ENCODE measurements at places on chromosomes 13 and 19. TPM values are rescaled to one million over a fixed set of nuclear protein-coding genes. Genes with fewer than 3 reads are reported as not detected.
A peak's percentile ranks its signal among the peaks of the same experiment; 100 is the strongest.

URAD gene
- not detected for total RNA-seq

NUDT19 gene
- total RNA-seq, result 25.3 TPM

LYPD3 gene
- total RNA-seq, result 4.1 TPM

ONECUT3 gene
- total RNA-seq, result not detected

ZNF541 gene
- not detected for total RNA-seq

C19orf12 gene
- total RNA-seq, result 41.6 TPM

B3GNT8 gene
- 0.37 TPM for total RNA-seq

THOP1 gene
- 200 TPM for total RNA-seq

PCDH9 gene
- total RNA-seq, result 0.09 TPM

CUL4A gene
- 92.5 TPM for total RNA-seq

FFAR1 gene
- 0.14 TPM for total RNA-seq

SPRED3 gene
- 3.0 TPM for total RNA-seq

KLK11 gene
- not detected for total RNA-seq

GRCh38 chr19:10752237-10752912, 34.5 kb downstream of the DNM2 start:
- no peak for DNase-seq

DNA sequence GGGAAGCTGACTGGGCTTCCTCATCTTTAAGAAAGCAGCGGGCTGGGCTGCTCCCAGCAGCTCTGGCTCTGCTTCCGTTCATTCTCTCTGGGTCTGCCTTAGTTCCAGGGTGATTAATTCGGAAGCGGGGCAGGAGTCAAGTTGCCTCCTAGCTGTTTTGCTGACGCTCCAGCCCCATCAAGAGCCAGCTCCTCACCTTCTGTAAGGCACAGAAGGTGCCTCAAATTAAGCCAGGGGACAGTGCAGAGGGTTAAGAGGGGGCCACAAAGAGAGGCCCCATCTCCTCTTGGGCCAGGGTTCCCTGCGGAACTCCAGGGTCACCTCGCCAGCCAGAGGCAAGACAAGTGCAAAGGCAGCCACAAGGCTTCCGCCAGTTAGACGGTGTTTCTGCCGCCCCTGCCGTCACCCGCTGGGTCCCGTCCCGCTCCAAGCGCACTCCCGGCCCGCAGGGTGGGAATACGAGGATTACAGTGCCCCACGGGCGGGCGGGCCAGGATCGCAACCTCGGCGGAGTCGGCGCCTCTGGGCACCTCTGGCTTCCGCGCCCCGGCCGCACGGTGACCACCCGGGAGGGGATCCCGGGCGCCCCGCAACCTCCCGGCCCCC, 508 bp downstream of the SLC15A1 start:
- DNase-seq, result no peak

DNA sequence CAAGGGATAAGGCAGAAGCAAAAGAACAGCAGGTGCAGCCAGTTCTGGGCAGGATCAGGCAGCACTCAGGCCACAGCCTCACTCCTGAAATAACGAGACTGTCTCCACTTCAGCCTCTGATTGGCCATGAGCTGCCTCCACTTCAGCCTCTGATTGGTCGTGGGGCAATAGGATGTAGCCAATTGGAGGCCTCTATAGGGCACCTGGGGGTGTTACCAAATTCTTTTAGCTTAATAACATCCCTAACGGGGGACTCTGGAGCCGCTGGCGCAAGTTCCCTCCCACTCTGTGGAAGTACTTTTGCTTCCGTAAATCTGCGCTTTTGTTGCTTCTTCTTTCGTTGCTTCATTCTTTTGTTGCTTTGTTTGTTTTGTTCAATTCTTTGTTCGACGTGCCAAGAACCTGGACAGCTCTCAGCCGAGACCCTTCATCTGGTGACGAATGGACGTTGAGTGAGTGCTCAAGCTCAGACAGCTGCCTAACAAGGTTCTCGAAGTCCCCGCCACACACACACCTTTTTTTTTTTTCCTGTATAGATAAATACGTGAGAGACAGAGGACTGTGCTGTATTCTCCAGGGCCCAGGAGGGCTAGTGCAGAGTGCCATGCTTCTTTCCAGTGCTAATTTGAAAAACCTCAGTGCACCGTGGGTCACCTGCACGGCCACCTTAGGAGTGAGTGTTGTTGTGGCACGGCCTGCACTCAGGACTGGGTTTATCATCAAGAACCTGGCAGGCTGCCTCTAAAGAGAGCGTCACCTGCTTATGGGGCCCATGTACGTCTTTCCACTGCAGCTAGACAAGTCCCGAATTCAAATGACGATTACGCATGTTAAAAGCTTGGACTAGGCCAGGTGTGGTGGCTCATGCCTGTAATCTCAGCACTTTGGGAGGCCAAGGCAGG, 32.0 kb upstream of the TUBGCP3 start:
- DNase-seq, result no peak

DNA sequence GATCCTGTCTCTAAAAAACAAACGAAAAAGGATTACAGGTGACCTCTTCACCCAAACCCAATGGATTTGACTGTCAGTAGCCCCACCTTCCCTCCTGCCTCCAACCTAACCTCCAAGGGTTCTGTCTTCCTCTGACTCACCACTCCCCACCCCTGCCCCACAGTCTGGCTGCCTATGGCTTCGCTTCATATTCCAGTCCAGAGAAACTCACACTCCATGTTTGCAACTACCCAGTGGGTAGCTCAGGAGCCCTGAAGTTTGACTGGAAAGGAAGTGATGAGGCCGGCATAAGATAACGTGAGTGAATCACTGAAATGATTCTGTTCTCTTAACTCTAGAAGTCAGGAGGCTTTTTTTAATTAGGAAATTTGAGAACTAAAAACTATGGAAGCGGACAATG, 303.9 kb downstream of the FOXO1 start:
- no peak for DNase-seq

GRCh38 chr13:29923554-29924481, 73.4 kb upstream of the UBL3 start:
- peak; percentile 79 for DNase-seq

- DNase-seq, result no peak
These were observed 435.3 kb downstream of the KLF12 start for GRCh38 chr13:73698859-73699258.

DNA sequence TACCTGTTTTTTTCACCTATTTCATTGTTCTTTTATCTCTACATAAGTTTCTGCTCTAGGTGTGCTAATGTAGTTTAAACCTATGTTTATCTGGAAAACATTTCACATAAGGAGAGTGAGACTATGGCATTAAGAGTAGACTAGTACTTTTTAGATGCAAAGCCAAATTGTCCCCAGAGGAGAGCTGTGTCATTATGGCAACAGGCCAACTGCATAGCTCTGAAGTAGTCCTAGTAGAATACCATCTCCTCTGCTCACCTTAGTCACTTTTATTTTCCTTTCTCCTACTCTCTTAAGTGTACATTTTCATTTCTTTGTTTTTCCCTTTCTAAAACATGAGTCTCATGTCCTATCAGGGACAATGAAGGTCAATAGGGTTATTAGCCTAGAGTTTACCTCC, 123.1 kb downstream of the ITGBL1 start:
- DNase-seq, result no peak

DNA sequence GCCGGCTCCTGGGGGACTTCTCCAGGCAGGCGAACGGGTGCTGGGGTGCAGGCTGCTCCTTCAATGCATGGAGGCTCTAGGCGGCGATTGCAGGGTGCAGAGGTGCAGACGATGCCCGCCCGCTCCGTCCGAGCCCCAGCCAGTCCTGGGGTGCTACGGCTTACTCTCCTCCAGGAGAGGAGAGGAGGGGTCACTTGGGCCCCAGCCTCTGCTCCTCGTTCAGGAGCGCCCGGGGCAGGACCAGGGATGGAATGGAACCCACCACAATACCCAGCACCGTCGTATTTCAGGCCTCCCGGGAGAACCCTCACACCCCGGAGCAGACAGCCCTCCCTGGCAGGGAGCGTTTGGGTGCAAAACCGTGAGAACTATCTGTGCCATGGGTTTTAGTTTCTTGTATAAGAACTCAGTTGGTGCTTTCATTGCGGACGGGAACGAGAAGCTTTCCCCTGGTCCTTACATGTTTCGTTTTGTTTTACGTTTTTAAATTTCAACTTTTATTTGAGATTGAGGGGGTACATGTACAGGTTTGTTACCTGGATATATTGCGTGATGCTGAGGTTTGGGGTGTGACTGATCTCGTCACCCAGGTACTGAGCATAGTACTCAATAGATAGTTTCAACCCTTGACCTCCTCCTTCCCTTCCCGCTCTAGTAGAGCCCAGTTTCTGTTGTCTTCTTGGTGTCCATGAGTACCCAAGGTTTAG, 46.8 kb downstream of the ARHGEF18 start:
- no peak for DNase-seq

DNA sequence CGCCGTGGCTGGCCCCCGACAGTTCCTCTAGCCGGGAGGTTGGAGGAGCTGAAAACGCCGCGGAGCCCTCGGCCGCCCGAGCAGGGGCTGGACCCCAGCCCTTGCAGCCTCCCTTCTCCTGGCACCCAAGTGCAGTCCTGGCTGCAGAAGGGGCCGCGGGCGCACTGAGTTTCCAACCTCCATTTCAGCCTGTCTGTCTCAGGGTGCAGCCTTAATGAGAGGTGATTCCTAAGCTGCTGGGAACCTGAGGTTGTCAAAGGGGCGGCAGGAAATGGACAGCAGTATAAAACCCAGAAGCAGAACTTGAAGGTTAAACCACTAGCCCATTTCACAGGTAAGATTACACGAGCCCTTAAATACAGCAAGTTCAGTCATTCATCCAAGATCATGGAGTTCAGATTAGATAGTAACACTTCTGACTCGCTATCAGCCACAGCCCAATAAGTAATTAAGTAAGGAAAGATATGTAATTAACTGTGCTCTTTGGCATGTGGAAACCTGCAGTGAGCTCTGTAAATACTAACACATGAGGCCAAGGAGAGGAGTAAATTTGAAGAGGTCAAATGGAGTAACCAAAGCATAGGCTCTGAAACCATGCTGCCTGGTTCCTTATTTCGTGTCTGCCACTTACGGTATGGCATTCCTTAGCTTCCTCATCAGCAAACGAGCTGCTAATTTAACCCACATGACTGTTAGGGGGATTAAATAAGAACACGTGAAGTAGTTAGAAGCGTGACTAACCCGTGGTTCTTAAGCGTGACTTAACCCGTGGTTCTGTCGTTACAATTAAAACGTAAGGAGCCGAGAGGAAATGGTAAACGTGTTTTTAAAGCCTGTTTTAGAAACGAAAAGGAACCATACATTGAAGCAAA, 686 bp downstream of the SETDB2 start:
- peak; percentile 76 for DNase-seq

DNA sequence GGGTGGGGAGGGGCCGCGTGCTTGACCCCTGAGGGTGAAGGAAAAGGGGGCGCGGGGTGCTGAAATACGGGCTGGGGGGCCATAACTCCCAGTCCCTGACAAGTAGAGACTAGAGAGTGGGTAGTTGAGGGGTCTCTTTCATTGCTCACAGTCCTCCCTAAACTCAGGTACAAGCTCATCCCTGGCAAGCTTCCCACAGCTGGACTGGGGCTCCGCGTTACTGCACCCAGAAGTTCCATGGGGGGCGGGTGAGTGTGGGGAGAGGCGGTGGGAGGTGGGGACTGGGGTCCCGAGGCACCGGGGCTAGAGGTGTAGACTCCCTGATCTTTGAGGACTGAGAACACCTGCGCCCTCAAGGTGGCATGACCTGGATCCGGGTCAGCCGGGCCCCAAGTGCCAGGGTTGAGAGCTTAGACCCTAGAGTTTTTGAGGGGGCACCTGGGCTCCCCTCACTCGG, 1.3 kb downstream of the ETV2 start:
- no peak for DNase-seq

DNA sequence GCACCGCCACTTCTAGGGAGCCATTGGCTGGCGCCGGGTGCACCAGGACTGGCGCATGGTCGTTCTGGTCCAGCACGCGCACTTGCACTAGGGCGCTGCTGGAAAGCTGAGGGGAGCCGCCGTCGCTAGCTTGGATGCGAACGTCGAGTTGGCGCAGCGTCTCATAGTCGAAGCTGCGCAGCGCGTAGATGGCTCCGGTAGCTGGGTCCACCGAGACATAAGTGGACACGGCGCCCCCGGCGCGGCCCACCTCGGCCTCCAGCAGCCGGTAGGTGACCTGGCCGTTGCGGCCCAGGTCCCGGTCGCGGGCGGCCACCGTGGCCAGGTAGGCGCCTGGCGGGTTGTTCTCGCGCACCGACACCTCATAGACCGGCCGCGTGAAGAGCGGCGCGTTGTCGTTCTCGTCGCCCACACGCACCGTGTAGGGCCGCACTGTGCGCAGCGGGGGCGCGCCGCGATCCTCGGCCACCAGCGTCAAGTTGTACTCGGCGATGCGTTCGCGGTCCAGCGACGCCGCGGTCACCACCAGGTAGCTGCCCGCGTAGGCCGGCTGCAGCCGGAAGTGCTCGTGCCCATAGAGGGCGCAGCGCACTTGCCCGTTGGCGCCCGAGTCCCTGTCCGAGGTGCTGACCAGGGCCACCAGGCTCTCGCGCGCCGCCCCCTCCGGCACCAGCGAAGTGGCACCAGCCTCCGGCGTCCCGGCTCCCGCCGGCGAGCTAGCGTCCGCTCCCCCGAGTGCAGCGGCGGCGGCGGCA, 1.7 kb downstream of the PCDH8 start:
- DNase-seq, result peak; percentile 81

GRCh38 chr19:14116525-14116917, 1.0 kb downstream of the PRKACA start:
- DNase-seq, result peak; percentile 69

DNA sequence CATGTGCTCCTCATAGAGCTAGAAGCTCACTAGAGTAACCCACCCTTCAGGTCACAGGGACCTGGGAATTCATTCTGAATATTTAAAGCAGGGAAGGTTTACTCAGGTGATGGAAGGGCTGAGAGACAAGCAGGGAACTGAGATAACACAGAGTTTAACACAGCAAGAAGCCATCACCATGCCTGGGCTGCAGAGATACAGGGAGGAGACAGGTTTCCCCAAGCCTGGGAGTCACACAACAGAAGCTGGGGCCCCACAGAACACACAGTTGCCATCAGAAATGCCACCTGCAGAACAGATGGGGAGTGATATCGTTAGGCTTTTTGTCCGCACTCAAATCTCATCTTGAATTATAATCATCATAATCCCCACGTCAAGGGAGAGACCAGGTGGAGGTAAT, 7.9 kb upstream of the CYSLTR2 start:
- no peak for DNase-seq

DNA sequence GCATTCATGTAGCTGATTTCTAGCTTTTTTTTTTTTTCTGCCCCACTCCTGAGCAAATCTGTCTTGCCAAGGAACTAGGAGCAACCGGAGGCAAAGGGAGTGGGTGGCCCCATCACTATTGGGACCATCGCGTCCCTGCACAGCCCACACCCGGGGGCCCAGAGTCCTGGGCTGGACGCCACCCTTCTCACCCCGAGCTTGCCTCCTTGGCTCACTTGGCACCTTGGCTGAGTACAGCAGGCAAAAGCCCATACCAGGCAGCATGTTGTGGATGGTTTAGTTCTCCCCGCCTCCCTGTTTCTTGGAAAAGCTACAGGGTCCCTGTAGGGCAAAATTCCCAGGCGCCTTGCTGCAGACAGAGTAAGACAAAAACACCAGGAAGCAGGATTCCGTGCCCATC, 13.7 kb downstream of the SMIM24 start:
- no peak for DNase-seq

GRCh38 chr13:30156826-30157615, 150.3 kb downstream of the KATNAL1 start:
- no peak for DNase-seq

DNA sequence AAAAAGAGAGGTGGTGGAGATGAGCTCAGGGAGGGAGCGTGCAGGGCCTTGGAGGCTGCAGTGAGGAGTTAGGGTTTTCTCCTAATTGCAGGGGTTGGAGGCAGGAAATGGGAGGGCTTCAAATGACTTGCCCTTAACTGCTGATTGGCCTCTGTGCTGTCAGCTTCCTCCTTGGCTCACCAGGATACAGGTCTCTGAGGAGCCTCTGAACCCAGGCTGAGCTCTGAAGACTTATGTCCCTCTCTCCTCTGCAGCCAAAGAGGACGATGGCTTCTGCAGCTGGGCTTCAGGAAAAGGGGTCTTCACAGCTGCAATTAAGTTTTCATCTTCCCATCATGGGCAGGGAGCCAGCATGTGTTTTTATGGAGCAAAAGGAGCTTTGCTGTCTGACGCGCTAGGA, 6.7 kb upstream of the RANBP3 start:
- DNase-seq, result no peak
